Kidney tubule cell (primary cell): ENCODE measurements at places on chromosomes 7 and 10.

GRCh38 chr7:89988074-89988473 is 166.2 kb upstream of the STEAP1 start:
- peak; percentile 16 for DNase-seq

GRCh38 chr7:125878235-125878956 is 948.8 kb upstream of the POT1 start:
- no peak for DNase-seq

DNA sequence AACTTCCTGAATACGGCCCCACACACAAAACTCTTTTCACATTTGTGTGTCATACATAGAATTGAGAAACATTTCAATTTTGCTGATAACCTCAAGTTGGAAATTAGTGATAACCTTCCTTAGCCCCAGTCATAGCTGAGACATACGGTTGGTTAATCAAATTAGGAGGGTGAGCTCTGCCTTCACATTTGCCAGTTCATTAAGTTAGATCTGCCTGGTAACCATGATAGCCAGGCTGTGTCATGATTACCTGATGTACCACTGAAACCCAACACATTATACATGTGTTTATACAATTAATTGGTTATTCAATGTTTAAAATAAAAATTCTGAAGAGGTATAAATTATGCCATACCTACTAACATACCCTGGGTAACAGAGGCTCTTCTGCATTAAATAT is 60.8 kb upstream of the RAB11FIP2 start:
- DNase-seq, result no peak

DNA sequence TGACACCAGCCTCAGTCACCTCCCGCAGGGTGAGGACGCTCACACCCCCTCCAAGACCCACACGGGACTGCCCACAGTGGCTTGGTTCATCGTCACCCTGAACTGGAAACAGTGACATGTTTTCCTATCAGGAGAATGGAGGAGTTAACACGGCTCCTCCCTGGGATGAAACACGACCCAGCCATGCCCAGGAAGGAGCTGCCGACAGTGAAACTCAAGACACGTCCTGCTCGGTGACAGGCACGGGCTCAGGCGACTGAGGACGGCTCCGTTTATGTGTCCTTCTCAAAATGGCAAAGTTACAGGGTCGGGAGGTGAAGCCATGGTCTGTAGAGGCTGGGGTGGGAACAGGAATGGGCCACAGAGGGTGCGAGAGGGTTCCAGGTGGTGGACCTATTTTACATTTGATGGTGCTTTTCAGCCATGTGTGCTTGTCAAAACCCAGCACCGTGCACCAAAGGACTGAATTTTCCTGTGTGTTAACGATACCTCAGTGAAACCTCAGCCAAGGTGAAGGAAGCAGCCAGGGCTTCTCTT is 272.4 kb downstream of the ADARB2 start:
- peak; percentile 2 for DNase-seq

GRCh38 chr7:127900141-127900540 is 131.1 kb downstream of the LRRC4 start:
- no peak for DNase-seq

DNA sequence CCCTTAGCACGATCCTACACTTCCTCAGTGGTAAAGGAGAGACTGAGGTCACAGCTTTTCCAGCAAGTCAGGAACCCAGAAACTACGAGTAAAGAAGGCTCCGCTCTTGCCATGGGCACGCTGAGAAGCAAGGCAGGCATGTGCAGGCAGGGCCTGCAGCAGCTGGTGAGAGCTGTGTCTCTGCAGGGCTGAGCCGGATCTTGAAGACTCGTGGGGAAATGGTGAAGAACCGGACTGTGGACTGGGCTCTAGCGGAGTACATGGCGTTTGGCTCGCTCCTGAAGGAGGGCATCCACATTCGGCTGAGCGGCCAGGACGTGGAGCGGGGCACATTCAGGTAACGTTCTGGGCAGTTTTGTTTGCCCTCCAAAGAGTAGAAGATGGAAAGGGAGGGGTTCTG is 51.9 kb upstream of the ZMIZ2 start:
- no peak for DNase-seq

GRCh38 chr10:117775526-117775925 is 233.0 kb downstream of the EMX2 start:
- no peak for DNase-seq

- peak; percentile 33 for DNase-seq
Measured at GRCh38 chr7:30596014-30596641, 1.4 kb downstream of the GARS1 start.

GRCh38 chr7:94514917-94515316 is 5.3 kb downstream of the CASD1 start:
- DNase-seq, result no peak

DNA sequence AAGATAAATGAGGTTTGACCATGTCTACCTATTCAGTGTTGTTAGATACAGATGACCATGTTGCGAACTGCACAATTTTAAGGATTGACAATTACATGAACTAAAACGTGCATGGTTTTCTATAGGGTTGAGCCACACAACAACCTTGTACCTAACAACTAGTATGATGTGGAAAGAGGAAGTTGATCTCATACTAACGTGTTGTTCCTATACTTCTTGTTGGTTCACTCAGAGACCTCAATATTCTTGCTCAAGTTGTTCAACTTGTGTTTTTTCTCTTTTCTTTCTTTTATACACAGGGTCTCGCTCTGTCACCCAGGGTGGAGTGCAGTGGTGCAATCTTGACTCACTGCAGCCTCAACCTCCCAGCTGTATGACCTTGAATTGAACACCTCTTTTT is 6.1 kb upstream of the KEL start:
- DNase-seq, result no peak

GRCh38 chr10:54903745-54904144 is 102.7 kb upstream of the PCDH15 start:
- DNase-seq, result no peak

GRCh38 chr10:84225427-84226173 is at the start of gene LRIT2:
LRIT2 (minus strand) TSS chr10:84225544; CDS start chr10:84225520, 24 bp downstream.
- no peak for DNase-seq

DNA sequence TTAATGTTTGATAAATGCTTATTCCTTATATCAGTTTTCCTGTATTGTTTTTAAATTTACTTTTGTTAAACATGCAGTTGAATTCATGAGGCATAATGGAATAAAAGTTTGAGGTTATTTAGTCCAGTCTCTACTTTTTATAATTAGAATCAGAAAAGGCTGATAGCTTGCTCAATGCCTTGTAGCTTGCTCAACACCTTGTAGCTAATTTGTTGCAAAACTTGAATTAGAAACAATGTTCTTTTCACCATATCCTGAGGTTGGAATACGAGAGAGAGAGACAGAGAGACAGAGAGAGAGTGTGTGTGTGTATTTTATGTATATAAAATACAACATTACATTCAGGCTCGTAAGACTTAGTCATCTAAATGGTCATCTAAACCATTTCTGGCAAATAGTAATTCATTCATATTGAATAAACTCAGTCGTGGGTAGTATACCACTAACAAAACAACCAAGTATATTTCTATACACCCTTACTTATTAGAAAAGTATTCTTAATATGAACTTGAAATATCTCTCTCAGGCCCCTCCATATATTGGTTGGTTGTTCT is 243.5 kb downstream of the ADK start:
- DNase-seq, result no peak
